T-helper 9 cell (primary cell): ENCODE measurements at places on chromosomes 3 and 15.

DNA sequence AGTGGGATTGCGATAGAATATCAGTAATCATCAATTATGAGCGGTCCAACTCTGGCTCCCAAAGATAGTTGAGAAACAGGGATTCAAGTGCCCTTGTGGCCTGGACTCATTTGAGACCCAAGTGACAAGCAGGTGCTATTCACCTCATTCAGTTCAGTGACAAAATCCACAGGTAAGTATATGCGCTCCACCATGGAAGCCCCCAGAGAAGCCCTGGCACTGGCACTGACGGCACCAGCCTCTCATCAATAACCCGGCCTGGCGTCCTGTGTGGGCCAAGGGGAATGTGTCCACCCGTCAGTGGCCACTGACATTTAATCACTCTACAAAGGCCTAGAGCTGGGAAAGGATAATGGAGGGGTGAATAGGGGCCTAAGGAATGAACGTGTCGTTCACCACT, 117.2 kb downstream of the ADCY5 start:
- no peak for DNase-seq

DNA sequence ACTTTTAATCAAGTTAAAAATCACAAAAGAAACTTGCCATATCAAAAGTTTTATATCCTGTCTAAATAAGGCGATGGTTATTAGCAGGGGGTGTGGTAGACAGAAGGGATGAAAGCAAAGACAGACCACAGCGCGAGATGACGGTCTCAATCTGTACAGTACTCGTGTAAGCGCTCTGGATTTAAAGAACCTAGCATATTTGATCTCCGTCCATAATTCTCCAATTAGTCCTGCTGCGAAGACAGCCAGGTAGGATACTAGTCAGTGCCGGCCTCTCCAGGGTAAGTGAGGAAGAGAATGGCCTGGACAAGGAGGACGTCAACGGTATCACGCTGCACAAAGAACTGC, 701 bp downstream of the SGO1 start:
- DNase-seq: no peak

DNA sequence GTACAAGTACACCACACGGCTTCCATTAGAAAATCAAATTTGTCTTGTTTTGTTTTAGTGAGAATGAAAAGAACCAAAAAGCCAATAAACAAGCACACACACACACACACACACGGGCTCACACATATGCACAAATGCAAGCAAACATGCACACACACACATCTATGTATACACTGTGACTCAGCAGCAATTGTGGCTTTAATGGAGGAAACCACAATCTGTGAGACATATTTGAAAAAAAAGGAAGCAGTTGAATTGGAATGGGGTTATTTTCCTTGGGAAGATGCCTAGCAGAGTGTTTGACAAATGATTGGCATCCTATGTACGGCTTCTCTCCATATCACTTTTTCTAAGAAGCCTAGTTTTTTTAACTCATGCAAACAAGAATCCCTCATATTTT, 201.1 kb upstream of the ARRDC4 start:
- no peak for DNase-seq

DNA sequence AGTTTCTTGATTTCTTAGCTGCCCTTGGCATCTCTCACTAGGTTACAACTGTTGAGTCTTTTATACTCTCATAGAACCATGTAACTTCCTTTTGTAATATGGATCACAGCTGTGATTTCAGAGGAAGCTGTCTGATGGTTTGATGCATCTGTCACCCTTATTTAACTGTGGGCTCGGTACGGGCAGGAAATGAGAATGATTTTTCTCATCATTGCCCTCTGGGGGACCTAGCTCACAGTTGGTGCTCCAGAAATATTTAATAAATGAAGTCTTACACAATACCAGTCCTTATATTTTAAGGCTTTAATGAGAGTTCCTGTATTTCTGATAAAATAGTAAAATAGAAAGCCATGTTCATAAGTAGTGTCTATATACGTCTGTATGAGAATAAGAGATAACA, 151.2 kb downstream of the EBLN2 start:
- no peak for DNase-seq

- no peak for DNase-seq
Measured at GRCh38 chr3:162072656-162073164, 576.1 kb downstream of the OTOL1 start.

DNA sequence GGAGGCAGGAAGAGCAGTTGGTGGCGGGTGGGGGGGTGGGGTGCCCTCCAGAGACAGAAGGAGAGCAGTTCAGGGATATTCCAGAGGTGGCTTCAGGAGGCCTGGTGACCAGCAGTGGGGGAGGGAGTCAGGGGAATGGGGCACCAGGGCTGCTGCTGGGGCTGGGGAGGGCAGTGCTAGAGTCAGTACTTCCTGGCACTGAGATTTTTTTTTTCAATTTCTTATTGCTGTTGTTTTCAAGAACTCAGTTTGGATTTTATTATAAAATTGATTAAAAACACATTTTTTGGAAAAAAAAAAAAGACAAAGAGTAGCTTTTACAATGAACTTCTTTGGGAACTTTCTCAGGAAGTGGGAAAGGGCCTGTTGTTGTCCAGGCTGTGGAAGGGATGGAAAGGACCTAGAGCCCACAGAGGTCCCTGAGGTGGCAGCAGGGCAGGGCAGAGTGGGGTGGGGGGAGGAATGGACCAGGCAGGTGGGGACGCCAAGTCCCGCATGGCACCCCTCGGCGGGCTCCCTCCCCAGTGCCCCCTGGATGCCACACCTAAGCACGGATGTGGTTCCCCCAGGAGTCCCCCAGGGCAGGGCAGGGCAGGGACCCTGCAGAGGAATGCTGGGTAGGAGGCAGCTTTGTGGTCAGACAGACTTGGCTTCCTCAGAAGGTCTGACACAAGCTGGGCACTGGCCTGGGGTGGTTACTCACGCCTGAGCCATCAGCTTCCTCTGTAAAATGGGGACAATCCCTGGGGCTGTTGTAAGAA, 8.5 kb upstream of the ANPEP start:
- DNase-seq: no peak

DNA sequence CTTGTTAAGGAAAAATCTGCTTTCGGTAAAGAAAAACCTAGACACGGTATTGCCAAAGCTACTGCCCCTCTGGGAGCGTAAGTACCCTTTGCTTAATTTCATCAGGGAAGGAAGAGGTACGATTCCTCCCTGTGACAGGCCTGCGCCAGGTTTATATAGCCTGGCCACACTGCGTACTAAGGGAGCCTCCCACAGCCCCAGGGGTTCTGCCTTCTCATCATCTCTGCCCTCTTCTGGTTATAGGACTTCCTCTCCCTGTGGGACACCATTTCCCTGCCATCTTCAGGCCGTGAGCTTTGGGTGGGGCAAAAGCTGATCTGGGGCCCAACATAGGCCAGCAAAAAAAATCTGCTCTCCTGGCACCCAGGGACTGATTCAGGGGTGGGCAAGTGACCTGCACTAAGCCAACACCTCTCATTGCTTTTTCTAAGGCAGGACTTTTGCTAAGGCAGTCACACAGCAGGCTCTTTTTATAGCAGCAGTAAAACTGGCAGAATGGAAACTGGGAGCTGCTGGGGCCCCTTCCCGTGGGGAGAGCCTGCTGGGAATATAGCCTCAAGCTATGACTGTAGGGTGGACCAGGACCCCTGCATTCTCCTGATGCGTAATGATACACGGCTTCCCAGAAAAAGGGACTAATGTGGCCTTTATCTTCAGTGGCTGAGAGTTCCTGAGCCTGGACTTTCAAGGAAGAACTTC, 76.2 kb downstream of the PRICKLE2 start:
- no peak for DNase-seq

DNA sequence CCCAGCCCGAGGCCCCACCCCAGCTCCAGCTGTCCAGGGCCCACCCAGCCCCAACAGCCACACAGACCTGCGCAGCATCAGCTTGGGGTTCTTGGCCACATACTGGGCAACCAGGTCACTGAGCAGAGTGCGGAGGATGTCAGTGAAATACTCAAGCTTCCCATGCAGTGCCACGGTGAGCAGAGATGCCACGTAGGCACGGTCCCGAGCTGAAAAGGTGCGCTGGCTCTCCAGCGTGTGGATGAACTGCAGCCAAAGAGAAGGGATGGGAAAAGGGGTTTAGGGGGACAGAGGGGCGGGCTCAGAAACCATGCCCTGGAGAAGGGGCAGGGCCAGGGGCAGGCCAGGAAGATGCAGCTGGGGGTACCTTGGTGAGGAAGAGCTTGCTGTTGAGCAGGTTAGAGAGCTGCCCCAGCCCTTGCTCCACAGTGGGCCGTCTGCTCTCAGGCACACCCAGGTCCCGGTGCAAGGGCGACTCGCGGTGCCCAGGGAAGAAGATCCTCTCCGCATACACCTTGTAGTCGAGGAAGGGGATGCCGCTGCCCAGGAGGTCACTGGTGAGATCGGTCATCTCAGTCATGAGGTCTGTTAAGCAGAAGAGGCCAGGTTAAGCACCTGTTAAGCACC, 17.4 kb downstream of the PLXNB1 start:
- DNase-seq: no peak

DNA sequence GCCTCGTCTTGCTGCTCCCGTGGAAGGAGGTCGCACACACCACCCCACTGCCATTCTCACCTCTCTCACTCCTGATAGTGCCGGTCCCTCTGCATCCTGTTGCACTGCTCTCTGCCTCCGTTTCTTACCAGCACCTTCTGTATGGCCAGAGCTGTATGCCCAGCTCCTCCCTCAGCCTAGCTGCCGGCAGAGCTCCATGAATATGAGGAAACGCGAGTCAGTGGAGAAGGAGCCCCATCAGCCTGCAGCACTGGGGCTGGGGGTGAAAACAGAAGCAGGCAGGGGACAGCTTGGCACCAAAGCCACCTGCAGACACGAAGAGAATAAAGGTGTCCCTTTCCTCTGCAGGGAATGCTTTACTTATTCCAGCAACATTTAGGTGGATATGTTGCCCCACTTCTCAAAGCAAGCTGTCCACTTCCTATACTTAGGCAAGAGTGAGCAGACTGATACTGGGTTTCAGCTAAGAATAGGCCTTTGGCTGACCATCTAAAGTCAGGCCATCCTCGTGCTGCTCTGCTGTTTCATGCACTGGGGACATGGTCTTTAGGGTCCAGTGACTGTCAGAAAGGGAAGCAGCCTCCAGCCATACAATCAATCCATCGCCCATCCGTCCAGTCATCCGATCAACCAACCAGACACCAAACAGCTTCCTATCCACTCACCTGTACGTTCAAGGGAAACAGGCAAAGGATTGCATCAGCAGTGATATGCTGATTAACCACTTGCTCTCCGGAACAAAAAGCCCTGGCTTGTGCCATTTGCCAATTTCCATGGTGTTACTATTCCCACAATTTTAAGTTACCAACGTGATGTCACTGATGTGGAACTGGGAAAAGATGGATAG, 222.7 kb downstream of the XXYLT1 start:
- no peak for DNase-seq

DNA sequence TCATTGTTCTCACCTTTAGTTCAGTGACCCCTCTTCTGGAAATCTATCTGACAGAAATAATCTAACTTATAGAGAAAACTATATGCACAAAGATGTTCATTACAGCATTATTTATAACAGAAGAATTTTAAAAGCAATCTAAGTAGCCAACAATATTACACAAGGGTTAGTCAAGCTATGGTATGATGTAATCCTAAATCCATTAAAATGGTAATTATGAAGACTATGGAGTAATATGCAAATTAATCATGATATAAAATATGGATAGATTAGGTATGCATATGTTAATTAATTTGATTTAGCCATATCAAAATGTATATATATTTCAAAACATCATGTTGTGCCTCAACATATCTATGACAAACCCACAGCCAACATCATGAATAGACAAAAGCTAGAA, 17.7 kb upstream of the HERC1 start:
- DNase-seq: no peak

DNA sequence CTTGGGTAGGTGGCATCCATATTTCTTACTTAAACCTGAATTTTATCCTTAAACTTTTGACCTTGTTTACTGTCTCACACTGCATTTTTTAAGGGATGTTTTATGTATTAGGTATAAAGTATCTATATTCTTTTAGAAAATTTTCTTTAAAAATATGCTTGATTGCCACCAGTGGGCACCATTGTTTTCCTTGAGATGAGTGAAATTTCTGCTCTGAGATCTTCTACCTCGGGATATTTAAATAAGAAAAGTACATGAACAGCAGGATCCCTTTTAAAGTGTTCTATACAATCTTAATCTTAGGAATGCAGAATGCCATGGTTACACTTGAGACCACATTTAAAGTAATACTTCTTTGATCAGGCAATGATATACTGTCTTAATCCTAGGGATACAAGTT, 108.7 kb downstream of the SLMAP start:
- no peak for DNase-seq

DNA sequence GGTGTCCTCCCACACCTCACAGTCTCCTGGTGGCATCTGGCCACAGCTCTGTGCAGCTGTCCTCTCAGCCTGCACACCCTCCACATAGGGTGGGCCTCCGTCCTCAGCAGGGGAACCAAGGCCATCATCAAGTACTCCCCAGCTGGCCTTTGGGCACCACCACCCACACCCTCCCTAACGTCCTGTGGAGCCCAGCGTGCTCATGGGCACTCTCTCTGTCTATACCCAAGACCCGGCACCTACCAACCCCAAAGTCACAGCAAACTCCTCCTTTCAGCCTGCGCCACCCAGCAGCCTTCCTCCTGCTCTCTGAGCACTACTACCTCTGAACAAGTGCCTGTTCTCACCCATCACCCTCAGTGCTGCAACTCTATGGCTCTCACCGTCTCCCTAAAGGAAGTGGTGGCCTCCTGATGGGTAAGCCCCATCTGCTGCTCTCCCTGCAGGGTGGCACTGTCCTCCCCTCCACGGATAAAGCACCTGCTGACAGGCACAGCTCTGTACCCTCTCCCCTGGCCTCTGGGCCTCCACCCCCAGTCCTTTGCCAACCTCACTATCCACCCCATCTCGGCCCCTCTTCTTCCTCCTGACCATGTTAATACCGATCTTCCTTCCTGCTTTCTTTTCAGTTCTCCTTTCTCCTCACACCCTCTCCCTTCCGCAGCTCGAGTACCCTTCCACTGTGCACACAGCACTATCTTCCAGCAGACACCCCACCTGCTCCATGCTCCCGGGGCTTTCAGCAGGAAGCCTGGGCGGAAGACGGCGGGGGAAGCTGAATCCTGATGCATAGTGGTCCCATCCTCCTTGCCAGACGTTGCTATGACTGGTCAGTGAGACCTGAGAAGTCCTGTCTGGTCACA, 31.5 kb downstream of the SLC41A3 start:
- DNase-seq: no peak

DNA sequence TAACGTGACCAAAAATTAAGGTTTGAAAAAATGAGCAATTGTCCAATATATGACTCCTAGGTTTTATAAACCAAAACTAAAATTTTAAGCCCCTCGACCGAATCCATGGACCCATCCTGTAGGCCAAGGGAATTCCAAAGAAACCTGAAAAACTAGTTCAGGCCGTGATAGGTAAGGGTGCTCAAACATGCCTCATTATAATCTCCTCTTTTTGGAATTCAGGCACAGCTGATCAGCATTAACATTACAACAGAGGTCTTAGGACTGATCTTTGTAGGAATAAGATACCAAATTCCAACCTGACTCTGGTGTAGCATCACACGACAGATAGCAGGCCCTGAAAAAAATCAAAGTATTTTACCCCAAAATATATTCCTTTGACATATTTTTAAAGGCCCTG, 155.7 kb downstream of the NEK10 start:
- DNase-seq: no peak

GRCh38 chr15:39593071-39593655, 12.3 kb downstream of the THBS1 start:
- no peak for DNase-seq
